Natural killer cell (primary cell): ENCODE measurements at places on chromosomes 5 and 9. TPM values are rescaled to one million over a fixed set of nuclear protein-coding genes. Genes with fewer than 3 reads are reported as not detected.

PCDHA9 gene
- total RNA-seq, result not detected

OCLN gene
- total RNA-seq, result 0.68 TPM

EPB41L4B gene
- not detected for total RNA-seq

ADRB2 gene
- 47.1 TPM for total RNA-seq

PDCD1LG2 gene
- 1.2 TPM for total RNA-seq
